Gastroesophageal sphincter (tissue), 4 donors: ENCODE measurements at places on chromosomes 6 and 20. TPM values are rescaled to one million over a fixed set of nuclear protein-coding genes. Genes with fewer than 3 reads are reported as not detected.

GRCh38 chr6:14373648-14374437, 256.3 kb downstream of the CD83 start:
- no peak for ATAC-seq

DNA sequence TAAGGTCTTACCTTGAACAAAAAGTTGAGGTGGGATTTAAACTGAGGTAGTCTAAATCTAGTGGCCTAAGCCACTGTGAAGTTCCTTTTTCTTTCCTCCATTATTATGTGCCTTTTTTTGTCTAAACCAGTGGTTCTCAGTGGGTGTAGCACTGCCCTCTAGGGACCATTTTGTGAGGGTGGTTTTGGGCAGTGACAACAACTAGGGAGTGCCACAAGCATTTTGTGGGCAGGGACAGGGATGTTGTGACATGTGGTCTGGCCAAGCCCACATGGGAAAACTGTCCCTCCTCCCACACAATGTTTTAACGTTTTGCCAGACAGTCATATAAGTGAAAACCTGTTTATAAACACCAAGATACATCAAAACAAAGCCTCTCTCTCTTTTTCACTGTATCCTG, 899.4 kb upstream of the FLRT3 start:
- no peak for ATAC-seq

DNA sequence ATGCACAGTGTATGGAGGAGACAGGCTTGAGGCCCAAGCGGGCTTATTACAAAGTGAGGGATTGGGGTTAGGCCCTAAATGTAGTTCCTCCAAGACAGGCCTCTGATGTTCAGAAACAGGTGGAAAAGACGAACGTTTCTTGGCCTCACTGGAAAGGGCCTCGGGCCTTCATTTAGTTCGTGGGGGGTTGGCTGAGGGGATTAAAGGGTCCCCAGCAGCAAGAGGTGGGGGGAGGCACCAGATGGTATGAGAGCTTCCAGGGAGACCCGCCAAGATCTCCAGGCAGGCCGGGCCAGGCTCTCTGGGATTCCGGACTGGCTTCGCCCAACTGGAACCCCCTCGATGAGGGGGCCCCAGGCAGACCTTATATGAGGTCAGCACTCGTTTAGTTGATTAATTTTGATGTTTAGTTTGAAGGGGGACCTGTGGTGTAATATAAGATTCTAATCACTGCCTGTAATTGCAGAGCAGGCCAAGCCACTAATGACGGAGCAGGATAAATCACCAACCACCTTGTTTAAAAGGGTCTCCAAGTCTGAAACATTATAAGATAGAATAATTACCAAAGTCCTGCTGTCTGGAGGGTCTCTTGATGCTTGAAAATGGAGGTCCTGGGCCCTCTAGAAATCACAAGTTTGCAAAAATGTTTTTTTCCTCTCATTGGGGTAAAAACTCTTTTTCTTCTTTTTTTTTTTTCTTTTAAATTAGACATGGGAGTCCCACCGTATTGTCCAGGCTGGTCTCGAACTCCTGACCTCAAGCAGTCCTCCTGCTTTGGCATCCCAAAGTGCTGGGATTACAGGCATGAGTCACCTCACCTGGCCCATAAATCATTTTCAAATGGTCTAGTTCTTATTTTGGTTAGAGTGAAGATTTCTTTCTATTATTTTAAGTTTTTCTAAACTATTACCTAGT, 2.2 kb downstream of the HMGA1 start:
- ATAC-seq: no peak

- no peak for ATAC-seq
Measured at GRCh38 chr6:152184917-152185574, 377.6 kb downstream of the ESR1 start.

The PRSS16 gene
- not detected for total RNA-seq

The MBOAT1 gene
- total RNA-seq: 11.8 TPM
